CMK (cell line): ENCODE measurements at places on chromosomes 1 and 21.

DNA sequence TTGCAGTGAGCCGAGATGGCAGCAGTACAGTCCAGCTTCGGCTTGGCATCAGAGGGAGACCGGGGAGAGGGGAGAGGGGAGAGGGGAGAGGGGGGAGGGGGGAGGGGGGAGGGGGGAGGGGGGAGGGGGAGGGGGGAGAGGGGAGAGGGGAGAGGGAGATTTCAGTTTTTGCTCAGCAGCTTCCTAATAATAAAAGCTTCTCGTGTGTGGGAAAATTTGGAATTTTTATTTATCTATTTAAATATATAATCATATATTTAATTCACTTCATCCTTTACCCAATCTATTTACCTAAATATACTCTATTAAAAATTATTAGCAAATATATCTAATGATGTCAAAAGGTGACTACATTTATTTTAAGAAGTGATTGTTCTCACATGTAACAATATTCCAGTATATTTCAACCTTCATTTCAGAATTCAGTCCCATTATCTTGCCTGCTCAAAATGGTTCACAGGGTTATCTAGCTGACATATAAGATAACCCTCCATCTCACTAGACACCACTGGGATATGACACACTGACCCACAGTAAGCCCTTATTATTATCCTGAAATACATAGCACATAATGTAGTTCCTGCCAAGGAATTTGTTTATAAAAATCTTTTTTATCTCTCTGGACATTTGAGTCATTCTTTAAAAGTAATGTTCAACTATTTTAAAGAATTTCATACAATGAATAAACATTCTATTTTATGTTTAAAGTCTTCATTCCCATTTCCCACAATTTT lies 105.9 kb downstream of the GPATCH2 start:
- no peak for DNase-seq

DNA sequence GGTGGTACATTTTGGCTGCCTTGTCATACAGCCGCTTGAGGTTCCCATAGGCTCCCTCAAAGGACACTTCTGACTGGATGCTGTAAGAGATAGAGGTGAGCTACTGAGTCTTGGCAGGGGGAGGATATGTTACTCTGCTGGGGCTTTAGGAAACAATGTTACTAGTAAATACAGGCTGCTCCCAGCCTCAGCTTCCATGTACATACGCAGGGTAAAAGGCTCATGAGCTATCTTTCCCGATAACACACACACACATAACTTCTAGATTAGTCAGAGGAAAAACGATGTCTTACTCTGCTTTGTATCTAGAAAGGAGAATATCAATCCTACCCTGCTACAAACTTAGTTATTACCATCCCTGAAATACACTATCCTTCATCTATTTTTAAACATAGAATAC lies 14.3 kb downstream of the SMG5 start:
- DNase-seq, result no peak

DNA sequence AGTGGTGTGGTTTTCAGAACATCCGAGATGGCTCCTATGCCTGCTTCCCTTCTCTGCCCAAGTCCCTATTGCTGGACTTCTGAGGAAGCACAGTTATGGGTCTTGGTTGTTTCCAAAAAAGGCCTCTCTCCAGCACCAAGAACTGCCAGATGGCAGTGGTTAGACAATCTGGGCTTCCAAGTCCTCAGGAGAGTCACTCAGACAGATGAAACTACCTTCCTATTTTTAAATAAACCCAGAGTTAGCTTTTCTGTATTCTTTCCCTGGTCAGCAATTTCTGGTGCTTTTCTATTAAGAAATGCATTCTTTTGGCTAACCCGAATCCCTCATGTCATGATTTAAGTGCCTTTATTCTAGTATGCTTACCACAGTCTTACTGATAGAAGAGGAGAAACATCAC lies 245.9 kb downstream of the PRDM2 start:
- no peak for DNase-seq

DNA sequence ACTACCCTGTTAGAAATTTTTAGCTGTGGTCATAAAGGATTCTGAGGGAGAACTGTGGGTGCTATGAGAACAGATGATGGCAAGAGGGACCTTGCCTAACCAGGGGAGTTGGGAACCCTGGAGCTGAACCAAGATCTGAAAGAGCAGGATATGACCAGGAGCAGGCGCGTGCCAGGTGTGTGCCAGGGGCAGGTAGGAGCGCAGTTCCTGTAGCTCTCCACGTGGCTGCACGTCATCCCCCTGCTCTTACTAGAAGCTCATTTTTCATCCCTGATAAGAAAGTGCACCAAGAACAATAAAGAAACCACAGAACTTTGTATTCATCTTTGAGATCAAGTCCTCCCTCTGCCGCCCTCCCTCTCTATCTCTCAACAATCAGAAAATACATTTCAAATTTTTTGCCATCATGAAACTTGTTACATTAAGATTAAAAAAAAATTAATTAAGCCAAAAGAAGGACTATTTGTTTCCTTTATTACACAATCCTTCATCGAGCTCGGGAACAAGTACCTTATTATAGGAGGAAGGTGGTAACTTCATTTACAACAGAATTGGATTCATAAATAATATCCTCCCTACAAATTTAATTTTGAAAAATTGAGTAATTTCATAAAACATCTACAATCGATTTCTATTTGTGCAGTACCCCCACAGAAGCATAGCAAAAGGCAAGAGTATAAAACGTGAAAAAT lies 78.5 kb downstream of the SLC35F3 start:
- DNase-seq, result no peak

DNA sequence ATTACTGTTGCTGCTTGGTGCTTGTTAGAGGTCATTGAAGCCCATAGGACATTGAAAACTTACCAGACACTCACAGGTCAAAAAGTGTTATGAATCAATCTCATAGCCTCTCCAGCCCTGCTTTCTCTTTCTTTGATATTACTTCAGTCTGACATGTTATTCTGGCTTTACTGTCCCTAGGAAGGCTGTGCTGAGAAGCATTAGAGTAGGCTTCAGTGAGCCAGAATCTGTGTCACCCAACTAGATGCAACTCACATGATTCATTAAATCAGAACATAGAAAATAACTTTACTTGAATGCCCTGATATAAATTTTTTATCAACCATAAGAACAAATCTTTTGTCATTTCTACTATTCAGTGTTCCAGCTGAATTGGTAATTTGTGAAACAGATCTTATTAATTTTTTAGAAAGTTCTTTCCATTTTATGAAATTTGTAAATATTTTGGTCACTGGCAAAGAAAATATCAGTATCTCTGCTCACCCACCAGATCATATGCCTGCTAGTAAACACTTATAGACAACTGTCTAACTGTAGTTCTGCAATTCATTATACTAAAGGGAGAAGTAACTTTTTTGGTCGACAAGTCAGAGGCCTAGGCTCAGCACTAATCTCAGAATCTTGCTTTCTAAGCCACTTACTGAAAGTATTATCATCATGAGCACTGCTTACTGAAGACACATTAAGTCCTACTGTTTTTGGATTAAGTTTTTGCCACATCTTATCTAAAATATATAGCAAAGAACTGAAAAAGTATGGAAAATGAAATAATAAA lies 48.2 kb downstream of the RPAP2 start:
- DNase-seq, result no peak

DNA sequence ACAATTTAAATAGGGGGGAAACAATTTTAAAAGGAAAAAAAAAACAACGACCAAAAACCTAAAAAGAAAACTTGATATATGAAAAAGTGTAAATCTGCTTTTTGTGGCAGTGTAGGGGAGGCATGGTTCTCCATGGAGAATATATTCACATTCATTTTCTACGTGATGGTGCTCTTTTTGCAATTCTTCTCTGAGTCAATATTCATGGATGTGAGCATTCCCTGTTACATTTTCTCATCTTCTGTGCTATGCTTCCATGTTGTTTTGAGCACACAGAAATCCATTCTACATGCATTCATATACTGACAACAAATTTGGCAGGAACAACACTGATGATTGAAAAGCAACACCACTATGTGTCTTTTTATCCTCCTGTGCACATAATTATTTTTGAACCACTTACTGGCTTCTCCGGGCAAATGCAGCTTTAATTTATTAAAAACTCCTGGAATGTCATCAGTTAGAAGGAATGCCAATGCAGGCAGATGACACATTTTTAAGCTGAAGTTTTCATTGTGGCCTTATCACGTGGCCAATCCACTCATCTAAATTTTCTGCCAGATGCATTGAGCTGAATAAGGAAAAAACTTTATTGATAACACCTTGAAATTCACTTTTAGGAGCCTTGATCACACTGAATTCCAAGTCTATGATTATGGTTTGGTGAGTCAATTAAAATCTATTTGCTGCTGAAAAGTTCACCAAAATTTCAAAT lies 590.6 kb downstream of the NUF2 start:
- DNase-seq, result no peak

DNA sequence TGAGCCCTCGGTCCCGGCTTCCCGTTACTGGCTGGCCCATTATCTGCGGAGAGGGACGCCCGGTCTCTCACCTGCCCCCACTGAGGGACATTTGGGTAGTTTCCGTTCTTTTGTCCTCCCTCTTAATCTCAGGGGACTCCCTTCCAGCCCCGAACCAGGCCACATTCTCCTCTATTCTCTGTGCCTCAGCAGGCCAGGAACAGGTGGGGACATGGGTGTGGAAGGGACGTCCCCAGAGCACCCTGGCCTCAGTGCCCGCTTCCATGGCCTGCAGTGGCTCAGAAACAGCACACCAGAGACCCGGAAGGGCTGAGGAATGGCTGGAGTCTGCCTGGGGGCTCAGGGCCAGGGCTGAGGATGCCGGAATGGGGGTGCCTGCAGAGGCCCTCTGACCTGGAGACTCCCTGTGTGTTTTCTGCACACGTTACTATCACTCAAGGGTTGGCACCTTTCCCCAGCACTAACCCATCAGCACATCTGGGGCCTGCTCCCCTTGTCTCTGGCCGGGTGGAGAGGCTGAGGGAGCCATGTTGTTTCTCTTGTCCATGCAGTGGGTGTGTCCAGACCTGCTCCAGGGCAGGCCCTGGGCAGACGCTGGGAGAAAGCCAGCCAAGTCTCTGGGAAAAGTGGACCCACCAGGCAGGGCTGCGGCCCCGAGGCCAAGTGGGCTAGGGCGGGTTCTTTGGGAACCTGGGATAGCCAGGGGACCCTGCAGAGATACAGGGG lies 10.0 kb upstream of the DNMT3L start:
- DNase-seq, result no peak

DNA sequence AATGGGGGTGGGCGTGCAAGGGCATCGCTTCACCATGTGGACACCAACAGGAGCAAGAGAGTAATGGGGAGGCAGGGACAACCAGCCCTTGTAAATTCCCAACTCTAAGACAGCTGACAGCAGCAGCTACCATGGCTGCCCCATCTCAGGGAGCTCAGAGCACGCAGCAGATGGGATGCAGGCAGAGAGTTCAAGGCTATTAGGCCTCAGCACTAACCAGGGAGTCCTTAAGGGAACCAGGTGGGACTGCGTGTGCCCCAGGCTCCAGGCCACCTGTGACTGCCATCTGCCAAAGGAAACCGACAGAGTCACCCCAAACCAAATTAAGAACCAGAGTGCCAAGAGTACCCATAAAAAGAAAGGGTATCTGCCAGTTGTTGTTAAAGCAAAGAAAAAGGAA lies 33.7 kb upstream of the PRDM2 start:
- DNase-seq, result no peak

DNA sequence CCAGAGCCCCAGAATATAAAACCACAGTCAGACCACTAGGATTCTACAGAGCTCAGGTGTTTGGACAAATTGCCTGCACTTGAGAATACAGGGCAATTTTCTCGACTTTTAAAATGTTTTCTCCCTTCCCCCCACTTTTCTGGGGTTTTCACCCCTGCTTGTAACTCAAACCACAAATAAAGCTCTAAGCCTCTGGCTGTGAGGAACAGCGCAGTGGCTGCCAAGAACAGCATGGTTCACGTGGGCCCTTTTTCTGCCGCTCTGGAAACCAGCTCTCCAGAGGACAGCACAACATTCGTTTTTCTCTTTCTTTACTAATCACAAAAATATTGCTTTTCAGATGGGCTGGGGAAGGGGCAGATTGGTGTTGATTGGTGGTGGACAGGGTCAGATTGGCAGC lies 102.2 kb upstream of the JUN start:
- DNase-seq, result no peak

DNA sequence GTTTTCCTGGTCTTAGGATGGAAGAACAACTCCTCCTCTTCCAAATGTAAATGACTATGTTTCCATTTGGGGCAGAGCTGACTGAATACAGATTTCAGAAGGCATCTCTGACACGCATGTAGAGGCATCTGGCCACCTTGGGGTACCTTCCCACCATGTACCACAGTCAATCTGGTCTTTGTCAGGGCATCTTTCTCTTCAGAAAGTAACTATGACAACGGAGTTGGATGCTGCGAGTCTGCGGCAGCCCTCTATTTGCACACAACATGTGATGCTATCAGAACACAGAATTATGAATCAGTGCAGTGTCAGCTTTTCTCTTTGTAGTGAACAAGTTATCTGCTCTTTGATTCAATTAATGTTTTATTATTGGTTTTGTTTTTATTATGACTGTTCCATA lies 94.7 kb downstream of the TSEN15 start:
- DNase-seq, result no peak

DNA sequence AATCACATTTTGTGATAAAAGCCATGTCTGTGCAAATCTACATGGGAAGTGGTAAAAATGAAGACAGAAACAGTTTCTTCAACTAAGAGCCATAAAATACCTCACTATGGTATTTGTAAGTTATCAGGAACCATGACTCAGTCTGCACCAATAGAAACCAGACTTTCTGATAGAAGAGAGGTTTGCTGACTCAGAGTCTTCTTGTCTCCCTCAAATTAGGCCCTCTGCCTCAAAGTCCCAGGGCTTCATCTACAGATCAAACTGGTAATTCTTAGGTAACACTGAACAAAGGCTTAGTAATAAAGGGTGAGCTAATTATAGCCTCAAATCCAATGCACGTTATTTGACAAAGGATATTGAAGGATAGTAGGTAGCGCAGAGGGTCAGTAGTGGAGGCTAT lies 30.9 kb upstream of the SSX2IP start:
- no peak for DNase-seq

GRCh38 chr1:26109229-26110164 lies 2.1 kb upstream of the PDIK1L start:
- DNase-seq, result no peak

DNA sequence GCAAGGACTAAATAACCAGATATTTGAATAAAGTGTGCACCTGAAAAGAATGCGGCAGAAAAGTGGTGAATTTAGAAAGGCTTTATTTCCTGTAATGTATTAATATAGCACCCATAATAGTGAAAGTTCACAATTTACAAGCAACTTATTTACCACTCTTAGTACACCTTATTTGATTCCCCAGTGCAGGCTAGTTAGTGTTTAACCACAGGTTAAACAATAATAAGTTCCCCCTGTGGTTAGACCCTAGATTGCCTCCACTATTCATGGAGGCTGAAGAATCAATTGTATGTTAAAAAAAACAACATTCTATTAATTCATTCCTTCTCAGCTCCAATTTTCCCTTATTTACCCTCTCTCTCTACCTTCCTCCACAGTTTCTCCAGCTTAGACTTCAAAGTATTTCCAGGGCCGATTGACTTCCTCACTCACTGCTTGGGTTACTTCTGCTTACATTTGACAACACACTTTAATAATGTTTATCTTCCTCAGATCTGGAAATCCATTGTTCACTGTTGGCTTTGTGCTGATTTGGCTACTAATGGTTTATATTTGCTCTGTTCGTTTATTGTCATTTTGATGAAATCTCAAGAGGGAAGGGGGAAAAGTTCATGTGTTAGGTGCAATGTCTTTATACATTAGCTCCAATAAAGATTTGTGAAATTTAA lies 796.3 kb downstream of the BRINP3 start:
- no peak for DNase-seq
